ENCODE measurements at places on chromosomes 7 and 10.

- peak; percentile 79 for DNase-seq
Measured at GRCh38 chr10:22615819-22616499, 98.4 kb downstream of the PIP4K2A start.

GRCh38 chr10:132545659-132546367 lies 8.2 kb downstream of the INPP5A start:
- DNase-seq = no peak

DNA sequence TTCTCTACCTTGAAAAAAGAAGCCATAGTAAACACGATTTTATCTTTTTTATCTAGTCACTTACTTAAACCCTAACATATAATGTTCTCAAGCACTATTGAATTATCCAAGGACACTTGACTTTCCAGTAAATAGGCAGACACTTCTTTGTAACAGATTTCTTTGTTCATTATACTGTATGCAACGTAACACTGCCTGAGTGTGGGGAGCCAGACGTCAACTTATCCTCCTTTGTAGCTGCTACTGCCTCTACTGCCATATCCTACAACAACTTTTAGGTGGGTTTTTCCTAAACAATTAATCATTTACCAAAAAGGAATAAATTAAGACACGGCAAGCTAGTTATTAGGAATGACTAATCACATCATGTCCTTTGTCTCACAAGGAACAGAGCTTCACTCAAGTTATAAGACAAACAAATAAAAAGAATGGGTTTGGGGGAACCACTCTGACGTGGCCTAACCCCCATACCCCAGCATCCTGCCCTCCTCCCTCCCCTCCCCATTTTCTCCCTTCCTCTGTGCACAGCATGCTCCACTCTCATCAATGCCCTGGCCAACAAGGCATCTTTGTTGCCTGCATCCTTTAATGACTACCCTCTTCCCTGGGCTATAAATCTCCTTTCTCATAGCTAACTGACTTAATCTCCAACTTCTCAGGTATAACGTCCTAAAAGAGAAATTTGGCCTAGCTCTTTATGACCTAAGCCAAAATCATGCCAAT lies 43.3 kb downstream of the DOCK4 start:
- DNase-seq = no peak

DNA sequence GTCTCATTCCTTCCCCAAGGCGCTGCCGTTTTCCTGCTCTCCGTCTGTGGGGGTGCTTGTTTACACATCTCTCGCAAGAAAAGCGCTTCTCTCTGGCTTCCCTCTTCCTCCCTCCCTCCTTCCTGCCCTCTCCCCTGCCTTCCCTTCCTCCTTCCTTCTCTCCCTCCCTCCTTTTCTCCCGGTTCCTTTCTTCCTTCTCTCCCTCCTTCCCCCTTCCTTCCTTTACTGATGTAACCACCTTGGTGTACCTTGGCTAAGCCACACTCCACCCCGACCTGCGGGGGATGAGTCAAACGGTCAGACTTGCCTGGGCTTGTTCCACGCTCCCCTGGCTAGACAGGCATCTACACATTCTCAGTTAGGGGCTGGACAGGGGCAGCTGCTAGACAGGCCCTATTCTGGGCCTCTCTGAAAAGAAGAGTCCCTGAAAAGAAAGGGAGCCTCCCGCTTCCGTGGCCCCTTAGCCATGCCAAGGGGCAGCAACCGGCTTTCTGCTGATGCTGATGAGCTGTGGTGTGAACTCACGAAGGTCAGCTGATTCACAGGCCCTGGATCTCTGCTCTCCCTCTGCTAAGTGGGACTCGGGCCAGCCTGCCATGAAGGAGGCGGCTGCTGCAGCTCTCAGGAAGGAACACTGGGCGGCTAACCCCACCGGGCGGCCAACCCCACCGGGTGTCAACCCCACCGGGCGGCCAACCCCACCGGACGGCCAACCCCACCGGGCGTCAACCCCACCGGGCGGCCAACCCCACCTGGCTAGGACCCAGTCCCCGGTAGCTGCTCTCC lies 216.8 kb downstream of the TCERG1L start:
- DNase-seq = no peak

DNA sequence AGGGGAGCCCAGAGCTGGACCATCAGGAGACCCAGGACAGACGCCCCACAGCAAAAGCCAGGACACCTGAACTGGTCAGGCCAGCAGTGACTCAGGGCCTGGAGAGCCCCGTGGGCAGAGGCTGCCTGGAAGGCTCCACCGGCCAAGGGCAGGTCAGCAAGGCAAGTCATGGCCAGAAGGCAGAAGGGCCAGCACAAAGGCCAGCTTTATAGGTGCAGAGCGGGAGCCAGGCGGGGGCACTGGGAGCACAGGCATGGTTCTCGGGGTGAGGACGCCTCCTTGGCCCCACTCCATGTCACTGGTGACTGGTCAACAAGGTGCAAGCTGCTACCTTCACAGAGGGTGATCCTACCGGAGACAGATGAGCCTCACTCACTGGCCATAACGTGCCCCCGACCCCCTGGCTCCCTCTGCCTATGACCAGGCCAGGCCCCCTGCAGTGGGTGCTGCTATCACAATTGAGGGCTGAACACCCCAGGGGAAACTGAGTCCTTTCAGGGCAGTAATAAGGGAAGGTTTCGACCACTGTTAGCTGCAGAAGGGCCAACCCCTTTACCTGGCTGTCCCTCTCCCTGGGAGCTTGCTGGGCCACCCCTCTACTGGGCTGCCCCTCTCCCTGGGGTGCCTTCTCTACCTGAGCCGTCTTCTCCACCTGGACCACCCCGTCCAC lies 317.4 kb downstream of the PTPRN2 start:
- DNase-seq = no peak

DNA sequence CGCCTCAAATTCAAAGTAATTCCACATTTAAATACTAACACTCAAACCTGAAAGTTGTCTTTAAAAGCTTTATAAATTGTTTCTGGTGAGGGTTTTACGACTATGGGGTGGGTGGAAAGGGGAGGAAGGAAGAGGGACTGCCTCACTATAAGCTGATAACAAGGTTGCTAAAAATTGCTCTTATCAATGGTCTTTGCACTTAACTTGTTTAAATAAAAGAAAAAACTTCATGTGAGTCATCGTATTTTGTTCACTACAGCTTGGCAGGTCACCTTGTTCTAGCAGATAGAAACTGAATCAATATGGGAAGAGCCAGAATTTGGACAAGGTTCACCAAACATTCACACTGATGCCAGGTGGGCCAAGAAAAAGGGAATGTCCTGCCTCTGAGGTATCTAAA lies 129.2 kb downstream of the TES start:
- no peak for DNase-seq

- DNase-seq = no peak
Measured at GRCh38 chr7:107696330-107696946, 35.8 kb downstream of the SLC26A4 start.

GRCh38 chr7:135183478-135183877 lies 13.0 kb upstream of the CYREN start:
- no peak for DNase-seq

DNA sequence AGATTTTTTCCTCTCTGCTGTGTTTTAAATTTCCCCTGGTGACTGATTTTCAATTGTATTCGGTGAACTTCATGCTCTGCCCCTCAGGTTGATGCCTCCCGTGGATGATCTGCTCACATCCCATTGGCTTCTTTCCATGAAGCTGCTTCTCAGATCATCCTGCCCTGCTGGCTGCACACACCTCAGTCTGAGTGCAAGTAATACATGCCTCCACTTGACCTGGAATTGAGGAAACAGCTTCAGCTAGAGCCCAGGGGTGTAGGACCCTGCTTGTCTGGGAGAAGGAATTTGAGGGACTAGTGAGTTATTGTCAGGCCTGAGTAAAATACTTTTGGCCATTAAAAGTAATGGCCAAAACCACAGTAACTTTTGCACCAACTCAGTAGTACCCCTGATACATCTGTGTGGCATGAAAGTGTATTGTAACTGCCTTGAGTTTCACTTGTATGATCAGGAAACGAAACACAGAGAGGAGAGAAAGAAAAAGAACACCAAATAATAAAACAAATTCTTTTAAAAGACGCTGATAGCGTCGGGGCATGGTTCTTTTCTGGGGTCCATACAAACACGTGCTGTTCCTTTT lies 49.4 kb downstream of the SPAM1 start:
- peak; percentile 8 for DNase-seq

DNA sequence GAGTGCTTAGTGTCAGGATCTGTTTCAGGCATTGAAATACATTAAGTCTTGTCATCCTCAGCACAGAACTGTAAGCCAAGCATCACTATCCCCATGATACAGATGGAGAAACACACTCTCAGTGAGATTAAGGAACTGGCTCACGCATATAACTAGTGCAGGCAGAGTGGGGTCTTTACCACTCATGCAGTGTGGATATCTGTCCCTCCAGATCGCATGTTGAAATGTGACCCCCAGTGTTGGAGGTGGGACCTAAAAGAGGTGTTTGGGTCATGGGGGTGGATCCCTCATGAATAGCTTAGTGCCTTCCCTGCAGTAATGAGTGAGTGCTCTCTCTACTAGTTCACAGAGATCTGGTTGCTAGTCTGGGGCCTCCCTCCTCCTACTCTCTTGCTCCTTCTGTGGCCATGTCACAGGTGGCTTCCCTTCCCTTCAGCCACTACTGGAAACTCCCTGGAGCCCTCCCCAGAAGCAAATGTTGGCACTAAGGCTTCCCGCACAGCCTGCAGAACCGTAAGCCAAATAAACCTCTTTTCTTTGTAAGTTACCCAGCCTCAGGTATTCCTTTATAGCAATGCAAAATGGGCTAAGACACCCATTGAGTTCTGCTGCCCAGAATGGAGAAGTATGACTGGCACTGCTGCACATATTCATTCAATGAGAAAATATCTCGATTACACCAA lies 31.8 kb upstream of the MSMB start:
- no peak for DNase-seq

DNA sequence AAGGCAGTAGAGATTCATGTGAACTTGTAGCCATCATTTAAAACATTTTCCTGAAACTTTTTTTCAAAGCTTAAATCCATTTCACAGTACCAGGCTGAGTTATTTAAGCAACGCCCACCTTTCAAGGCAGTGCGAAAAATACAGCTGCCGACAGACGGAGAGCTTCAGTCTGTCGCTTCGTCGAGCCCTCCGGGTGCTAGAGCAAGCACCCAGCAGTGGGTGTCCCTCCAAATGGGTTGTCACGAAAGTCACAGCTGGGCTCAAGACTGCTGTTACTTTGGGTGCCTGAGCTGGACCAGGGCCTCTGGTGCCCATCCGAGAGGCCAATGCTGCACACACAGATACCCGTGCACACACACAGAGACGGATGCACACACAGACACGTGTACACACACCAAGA lies 135.6 kb downstream of the TCERG1L start:
- DNase-seq = no peak

DNA sequence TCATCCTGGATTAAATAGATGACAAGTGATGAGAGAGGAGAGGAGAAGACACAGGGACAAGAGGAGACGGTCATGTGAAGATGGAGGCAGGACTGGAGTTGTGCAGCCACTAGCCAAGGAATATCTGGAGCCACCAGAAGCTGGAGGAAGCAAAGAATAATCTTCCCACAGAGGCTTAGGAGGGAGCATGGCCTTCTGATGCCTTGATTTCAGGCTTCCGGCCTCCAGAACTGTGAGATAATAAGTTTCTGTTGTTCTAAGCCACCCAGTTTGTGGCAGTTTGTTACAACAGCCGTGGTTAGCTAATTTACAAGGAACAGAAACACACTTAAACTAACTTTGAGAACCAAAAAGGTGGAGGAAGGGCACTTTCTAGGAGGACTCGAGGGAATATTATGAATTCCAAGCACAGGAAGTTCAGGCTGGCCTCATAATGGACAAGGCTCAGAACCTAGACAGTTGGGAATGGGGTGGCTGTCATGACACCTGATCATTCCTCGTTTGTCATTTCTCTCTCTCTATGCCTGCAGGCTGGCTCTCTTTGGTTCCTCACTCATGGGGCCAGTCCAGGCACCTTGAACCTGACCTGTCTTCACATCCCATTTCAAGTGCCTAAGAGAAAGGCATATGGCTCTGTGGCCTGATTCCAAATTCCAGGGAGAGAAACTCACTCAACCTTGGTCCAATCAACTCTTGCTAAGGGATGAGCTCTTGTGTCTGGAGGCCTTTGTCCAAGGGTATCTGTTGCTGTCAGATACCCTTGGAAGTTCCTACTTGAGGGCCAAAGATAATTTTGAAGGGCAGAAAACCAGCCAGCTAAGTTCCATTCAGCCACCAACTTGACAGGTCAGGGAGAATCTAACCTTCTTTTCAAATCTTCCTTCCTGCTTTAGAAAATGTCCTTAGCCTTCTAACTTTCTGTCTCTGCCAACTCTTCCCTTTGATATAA lies 33.5 kb upstream of the PDZD8 start:
- DNase-seq = no peak

DNA sequence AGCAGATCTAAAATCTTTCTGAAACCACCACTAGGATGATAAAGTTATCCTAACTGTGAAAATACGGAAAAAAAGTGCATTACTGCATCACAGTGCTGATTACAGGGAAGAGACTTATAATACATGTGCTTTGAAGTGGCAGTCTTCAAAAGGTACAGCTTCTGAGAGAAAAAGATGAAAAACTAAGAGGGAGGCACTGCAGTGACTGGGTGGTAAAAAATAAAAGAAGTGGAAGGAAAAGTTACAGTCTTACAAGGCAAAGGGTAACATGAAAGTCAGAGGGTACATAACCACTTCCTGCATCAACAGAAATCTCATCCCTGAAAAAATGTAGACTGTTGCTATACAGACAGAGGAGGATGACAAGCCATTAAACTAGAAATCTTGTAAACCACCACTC lies 465.3 kb downstream of the ACTR3B start:
- no peak for DNase-seq

DNA sequence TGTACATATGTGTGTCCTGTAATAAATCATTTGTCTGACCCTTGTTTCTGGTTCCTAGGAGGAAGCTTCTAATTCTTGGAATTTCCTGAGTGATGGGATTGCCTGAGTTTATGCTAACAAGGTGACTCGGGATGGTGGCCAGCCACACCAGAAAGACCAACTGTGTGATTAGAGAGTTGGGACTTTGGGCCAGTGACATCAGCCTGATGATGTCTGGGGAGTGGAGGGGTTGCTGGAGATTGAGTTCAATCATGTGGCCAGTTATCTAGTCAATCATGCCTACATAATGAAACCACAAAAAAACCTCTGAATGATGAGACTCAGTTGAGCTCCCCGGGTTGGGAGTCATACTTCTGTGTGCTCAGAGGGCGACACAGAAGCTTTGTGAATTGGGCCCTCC lies 23.5 kb upstream of the CARD11 start:
- DNase-seq = no peak

DNA sequence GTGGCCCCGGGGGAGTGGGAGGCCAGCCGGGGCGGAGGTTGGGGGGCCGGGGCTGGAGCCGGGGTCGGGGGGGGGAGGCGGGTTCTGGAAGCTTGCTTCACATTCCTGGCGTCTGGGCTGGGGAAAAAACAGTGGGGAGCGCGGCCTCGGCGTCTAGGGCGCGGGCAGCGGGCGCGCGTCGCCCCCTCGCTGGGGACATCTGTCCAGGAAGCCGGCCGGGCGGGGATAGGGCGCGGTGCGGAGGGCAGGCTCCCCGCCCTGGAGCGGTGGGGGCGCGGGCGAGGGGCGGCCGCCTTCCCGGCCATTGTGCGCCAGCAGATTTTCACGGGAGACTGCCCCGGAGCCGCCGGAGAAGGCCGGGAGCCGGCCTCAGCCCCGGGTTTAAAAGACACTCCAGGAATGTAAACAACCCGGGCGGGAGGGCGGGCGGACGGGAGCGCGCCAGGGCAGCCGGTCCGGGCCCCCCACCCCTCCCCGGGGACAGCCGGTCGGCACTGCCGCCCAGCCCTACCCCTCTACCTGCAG lies 1.4 kb downstream of the ZMIZ1 start:
- DNase-seq = no peak

GRCh38 chr7:108017776-108018151 lies 14.8 kb upstream of the LAMB1 start:
- no peak for DNase-seq
